PC-3 (cell line): ENCODE measurements at places on chromosomes 5 and 9.

DNA sequence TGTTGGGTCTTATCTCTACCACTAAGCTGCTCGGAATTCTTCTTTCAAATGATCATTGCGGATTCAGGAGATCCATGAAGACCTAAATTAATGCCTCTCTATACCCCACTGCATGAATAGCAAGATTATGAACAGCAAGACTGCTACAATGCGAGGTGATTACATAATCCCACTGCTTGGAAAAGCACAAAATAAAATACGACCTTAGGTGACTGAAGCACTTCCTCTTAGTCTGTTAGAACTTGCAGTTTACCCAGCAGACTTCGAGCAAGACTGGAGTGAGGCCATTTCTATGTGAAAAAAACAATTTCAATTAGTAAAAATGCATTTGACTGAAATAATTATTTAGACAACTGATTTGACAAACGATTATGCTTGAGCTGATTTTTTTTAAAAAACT, 59.8 kb downstream of the SH3RF2 start:
- DNase-seq, result no peak

GRCh38 chr9:92860867-92861266, 17.0 kb downstream of the ZNF484 start:
- DNase-seq, result no peak

DNA sequence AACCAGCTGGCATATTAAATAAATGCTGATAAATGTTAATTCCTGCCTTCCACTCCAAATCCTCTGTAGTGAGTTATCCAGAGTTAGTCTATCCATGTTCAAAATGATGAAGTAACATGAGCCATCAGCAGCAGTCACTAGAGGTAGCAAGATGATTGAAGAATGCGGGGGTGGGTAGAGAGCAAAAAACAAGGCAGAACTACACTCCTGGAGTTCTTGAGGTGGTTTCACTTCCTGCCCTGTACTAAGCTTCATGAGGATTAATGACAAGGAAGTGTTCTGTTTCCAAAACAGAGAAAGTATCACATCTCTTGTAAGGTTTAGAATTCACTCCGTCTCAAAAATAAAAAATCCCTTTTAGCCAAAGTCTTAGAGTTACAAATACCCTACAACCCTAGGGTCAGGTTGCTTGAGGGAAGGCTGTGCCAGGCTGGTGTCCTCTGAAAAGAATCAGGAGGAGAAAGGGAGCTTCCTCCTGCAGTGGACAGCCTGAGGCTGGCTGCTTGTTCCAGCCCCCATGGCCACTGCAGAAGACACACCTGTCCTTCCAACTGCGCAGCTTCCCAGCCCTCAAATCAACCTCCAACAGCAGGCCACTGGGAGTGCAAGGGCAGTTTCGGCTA, 180.2 kb downstream of the DENND1A start:
- no peak for DNase-seq

DNA sequence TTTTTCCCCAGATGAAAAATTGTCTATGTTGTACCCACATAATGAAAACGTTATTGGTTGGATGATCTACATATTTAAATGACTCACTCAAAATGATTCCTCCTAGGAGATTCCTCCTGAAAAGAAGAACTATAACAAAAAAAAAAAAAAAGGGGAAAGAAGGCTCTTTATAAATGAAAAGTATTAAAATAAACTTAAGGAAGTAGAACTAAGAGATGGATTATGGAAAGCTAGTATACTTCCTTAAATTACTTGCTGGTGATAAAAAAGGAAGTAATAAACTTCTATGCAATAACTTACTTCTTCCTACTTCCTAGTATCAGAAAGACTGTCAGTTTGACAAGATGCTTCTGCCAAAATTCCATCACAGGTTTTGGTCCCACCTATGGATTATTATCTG, 1087.7 kb downstream of the CDH12 start:
- no peak for DNase-seq

GRCh38 chr5:172144291-172144815, 43.7 kb downstream of the STK10 start:
- DNase-seq, result no peak
